ENCODE measurements at places on chromosomes 7 and 10.

DNA sequence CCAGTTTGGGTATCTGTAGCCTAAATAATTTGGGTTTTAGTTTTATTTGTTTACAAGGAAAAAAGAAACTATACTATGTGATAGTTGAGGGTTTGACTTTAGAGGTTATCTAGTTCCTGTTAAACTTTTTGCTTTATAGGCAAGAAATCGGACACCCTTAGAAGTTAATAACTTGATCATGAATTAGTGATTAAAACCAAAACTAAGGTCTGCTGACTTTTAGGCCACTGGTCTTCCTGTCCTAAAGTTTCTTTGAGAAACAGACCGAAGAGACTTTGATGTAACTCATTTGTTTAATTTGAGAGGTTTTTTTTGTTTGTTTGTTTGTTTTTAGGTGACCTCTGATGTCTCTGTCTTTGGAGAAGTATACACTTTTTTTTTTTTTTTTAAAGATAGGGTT is 59.7 kb downstream of the PHTF2 start:
- no peak for DNase-seq

GRCh38 chr10:35460852-35461460 is 124.6 kb downstream of the CCNY start:
- DNase-seq: no peak

DNA sequence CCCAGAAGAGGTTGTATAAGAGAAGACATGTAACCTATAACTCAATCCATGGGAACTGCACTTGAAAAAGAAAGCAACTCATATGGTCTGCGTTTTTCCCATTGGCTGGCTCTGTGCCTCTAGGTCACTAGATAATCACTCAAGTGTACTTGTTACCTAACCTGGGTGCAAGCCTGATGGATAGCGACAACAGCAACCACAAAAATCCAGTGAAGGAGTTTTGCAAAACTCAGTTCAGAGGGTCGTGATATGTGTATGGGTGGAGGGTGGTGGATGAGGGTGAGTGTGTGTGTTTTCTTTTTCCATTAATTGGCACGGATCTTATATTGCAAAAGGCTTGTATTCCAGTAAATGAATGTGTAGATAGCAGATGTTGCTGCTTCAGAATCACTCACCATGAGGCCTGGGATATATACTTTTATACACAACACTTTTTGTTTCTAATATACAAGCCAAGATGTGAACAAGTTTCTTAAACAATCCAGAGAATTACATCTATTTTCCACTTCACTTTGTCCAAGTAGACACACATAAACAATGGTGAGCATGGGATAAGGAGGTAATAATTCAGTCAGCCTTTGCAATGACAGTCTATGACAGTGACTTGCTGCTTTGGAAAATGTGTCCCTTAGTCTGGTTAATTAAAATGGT is 286.9 kb upstream of the DKK1 start:
- DNase-seq: no peak

GRCh38 chr10:48389272-48389671 is 82.8 kb downstream of the MAPK8 start:
- no peak for DNase-seq

DNA sequence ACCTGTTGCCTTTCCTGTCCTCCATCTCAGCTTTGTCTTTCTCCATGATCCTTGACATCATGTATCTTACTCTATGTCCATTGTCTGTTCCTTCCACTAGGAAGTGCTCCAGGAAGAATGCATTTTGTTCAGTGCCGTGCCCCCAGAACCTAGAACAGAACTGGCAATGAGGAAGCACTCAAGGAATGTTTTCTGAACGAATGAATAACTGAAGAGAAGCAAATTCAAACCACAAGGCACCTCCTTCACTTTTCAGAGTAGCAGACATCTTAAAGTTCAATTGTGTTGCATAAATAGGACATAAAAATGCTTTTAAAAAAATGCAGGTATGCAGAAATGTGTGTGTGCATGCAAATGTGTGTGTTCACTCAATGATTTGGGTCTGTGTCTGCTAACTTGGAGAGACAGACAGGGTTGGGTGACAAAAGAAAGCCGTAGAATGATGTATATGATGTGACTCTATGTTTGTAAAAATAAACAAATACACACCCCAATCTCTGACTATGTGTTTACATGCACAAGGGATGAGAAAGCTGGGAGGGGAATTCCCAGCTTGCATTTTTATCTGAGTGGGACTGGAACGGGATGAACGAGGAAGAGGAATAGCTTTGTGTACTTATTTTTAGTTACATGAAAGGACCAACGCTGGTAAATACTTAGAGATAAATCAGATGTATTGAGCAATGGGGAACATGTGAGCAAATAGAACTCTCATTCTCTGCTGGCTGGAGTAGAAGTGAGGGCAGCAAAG is 237.7 kb downstream of the FANK1 start:
- DNase-seq: no peak

GRCh38 chr10:125294109-125294508 is 133.7 kb upstream of the CTBP2 start:
- no peak for DNase-seq

DNA sequence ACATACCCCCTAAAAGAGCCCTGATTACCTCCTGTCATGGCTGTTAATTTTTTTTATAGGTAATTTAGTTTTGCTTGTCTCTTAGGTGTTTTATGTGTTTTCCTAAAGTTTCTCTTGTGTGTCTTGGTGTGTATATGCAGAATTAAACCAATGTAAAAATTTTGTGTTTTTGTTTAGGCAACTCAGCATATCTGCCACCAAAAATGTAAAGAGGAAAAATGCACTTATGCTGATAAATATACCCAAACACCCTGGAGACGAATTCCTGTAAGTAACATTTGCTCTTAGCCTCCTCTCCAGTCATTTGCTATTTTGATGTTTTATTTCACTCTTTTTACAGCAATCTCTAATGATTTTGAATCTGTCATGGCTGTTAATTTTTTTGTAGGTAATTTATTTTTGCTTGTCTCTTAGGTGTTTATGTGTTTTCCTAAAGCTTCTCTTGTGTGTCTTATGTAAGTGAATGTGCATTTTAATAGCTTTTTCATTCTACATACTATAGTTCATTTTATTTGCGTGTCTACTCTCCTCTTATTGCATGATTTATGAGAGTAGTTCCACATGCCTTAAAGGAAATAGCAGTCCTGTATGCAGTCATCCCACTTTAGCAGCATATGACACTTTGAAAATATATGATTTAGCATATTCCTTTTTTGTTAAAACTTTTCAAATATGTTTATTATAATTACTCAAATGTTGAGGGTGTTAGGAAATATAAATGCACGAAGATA is 149.2 kb downstream of the CCSER2 start:
- no peak for DNase-seq

DNA sequence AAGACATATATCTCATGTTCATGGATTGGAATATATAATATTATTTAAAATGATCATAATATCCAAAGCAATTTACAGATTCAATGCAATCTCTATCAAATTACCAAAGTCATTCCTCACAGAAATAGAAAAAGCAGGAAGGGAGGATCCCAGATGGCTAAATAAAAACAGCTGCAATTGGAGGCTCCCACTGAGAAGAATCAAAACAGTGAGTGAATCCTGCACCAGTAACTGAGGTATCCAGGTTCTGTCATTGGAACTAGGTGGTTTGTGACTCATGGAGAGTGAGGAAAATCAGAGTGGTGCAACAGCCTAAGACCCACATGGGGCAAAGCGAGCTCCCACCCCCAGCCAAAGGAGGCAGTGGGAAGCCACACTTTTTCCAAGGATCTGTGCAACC is 128.4 kb downstream of the MTERF1 start:
- DNase-seq: no peak

- DNase-seq: no peak
Measured at GRCh38 chr7:158834878-158835784, 5.8 kb upstream of the ESYT2 start.
